Metanephros (tissue), 2 donors: ENCODE measurements at places on chromosomes 5 and 9. TPM values are rescaled to one million over a fixed set of nuclear protein-coding genes. Genes with fewer than 3 reads are reported as not detected.

Gene CCNI2
- 4.5 TPM for total RNA-seq

Gene ZNF883
- 6.5 TPM for total RNA-seq

Gene IFNB1
- total RNA-seq: not detected

Gene SPEF2
- total RNA-seq: 35.0 TPM

Gene INSL6
- total RNA-seq: not detected

Gene TRAF2
- total RNA-seq: 18.9 TPM

Gene RABL6
- 44.3 TPM for total RNA-seq

Gene TMEM215
- total RNA-seq: 0.88 TPM

Gene QRFP
- not detected for total RNA-seq

Gene SPINK7
- total RNA-seq: not detected

Gene PHF24
- total RNA-seq: 0.23 TPM

Gene S100Z
- total RNA-seq: 0.41 TPM

Gene GABRA1
- total RNA-seq: 0.29 TPM

Gene FGD3
- total RNA-seq: 12.0 TPM

Gene TMEM171
- 6.9 TPM for total RNA-seq

Gene HTR4
- total RNA-seq: 0.35 TPM

Gene SPINK4
- not detected for total RNA-seq

Gene SAXO1
- total RNA-seq: 0.93 TPM

Gene SMIM32
- total RNA-seq: 18.6 TPM

Gene ABO
- 5.1 TPM for total RNA-seq

Gene WDR31
- total RNA-seq: 4.4 TPM
